Stimulated activated CD4-positive, alpha-beta T cell treated with anti-CD3 and anti-CD28 coated beads, Interleukin-12 subunit alpha, Interleukin-12 subunit beta, amount 100 ng/mL, for 24 hours (primary cell): ENCODE measurements at places on chromosomes 2 and 18.
A peak's percentile ranks its signal among the peaks of the same experiment; 100 is the strongest.

GRCh38 chr2:100126897-100127401 lies 15.4 kb downstream of the AFF3 start:
- DNase-seq, result no peak

DNA sequence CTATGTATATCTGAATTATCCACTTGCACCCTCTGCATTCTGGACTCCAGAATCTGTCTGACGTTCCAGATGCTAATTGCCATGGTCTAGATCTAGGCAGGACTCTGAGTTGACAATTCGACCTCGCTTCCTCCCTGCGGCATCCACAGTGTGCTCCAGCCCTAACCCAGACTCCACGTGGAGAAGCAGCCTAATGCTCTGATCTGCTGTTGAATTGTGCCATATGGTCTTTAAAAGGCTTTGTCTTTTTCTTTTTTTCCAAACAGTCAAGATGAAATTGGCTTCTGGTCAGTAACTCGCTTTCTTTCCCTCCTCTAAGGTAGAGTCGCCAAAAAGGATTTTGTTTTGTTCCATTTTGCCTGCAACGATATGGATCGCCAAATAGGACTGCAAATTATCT lies 752.6 kb upstream of the ID2 start:
- no peak for DNase-seq

DNA sequence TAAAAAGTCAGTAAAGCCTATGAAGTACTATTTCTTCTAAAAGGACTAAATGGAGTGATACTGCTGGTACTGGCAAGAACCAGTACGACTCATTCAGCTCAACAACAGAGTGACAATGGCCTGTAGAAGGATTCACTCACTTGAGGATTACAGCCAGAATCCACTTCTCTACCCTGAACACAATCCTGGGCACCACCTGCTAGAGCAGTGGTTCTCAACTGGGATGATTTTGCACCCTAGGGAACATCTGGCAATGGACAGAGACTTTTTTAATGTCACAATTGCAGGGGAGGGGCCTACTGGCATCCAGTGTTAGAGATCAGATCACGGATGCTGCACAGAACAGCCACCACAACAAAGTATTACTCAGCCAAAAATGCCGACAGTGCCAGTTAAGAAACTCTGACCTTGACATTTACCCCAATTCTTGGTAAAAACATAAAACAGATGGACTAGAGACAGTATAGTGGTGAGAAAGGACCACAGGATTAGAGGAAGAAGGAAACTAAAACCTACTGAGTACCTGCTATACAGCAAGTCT lies 5.0 kb downstream of the SPIRE1 start:
- DNase-seq, result no peak

GRCh38 chr2:225739328-225739727 lies 339.8 kb downstream of the NYAP2 start:
- no peak for DNase-seq

GRCh38 chr2:62459106-62459505 lies 46.9 kb downstream of the TMEM17 start:
- no peak for DNase-seq

DNA sequence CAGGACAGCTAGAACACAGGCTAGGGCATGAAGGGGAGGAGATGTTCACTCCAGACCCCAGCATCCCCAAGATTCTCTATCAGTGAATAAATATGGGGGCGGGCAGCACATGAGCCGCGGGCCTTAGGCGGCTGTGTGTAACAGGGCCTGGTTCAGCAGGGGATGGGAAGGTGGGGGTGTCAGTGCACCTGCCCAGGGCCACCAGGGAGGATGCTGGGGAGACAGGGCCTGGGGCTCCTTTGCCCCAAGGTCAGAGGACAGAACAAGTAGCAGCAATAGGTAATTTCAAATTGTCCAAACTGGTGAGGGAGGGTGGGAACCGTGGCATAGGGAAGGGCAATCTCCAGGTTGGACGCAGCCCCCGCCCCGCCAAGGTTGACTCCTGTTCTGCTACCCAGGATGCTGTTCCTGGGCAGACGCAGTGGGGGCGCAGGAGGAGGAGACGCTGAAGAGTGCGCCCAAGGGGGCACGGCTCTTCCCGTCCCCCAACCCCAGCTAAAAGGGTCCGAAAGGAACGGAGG lies 16.2 kb downstream of the CYP26B1 start:
- DNase-seq, result no peak

DNA sequence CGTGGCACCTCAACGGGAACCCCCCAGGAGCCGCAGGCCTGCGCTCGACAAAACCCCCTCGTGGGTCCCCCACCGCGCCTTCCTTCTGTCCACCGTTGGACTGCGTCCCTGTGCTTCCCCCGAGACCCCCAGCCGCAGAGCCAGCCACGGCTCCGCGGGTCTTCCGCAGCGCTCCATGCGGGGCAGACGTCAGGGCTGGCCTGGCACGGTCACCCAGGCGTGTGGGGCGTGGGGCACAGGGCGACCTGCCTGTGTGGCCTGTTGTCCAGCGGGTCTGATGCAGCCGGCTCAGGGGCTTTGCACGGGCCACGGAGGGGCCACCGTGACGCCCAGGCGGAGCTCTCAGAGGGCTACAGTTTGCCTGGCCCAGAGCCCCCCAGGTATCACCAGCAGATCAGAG lies 11.0 kb downstream of the NFATC1 start:
- DNase-seq, result no peak

DNA sequence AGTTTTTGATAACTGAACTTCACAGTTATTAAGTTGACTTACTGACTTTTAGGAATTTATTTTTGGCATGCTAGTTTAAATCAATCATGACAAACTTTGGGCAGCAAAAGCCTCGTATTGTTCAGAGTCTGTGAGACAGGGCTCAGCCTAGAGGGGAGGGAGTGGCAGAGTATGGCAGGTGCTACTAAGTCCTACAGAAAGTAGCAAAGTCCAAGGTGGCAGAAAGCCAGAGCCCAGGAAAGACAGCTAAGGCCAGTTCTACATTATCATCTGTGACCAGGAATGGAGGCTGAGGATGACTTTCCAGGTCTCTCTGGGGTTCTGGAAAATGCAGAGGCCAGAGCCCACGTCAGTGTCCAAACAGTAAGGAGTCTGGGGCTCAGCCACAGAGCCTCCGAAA lies 34.2 kb downstream of the CHST10 start:
- no peak for DNase-seq

DNA sequence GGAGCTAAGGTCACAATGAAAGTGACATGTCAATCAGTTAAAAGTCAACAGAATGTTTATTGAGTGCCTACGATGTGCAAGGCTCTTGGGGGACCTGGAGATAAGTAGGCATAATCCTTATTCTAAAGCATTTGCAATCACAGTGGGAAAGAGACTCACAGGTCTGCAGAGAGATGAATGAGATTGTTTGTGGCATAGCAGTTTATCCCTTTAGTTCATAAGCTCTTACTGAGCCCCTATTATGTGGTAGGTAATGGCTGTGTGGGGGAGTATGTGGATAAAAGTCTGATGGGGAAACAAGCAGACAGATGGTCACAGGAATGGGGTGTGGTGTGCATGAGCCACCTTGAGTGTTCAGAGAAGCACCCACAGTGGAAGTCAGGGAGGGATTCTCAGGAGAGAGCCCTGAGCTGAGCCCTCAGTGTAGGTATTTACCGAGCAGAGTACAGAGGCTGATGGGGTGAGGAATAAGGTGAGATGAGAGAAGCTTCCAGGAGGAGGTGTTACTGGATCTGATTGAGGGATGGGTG lies 48.1 kb downstream of the EMILIN2 start:
- DNase-seq, result no peak

DNA sequence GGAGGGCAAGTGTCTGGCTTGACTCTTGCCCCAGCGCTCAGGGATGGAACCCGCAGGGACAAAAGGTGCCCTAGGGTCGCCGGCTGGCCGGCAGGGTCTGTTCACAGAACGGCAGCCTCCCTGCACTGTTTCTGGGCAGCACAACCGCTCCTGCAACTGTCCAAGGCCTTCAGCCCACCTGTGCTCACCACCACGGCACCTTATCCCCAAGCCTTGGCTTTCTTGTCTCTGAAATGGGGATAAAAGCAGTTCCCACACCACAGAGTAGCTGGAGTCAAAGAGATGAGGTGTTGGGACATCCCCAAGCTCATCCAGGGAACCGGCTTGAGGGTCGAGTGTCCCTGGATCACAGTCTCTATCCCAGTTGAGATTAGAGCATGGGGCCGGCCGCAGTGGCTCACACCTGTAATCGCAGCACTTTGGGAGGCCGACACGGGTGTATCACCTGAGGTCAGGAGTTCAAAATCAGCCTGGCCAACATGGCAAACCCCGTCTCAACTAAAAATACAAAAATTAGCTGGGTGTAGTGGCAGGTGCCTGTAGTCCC lies 4.7 kb downstream of the SNORC start:
- DNase-seq, result no peak

GRCh38 chr2:47561906-47562305 lies 158.9 kb downstream of the MSH2 start:
- DNase-seq, result no peak

- DNase-seq, result no peak
Measured at GRCh38 chr2:46170611-46171350, 126.4 kb upstream of the EPAS1 start.

GRCh38 chr2:181374781-181375675 lies 82.2 kb upstream of the ITGA4 start:
- DNase-seq, result no peak

DNA sequence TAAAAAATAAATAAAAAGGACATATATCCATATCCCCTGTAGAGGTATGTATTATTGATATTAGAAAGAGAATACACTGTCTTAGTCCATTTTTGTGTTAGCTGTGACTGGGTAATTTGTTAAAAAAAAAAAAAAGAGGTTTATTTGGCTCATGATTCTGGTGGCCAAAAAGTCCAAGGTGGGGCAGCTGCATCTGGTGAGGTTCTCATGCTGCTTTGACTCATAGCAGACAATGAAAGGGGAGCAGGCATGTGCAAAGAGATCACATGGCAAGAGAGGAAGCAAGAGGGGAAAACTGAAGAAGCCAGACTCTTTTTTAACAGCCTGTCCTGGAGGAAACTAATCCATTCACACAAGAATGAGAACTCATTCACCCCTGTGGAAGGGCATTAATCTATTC lies 101.6 kb upstream of the MAP4K3 start:
- no peak for DNase-seq

- DNase-seq, result no peak
Measured at GRCh38 chr2:150467621-150467963, 19.9 kb downstream of the RND3 start.

- DNase-seq, result no peak
Measured at GRCh38 chr2:146228466-146229058, 1616.3 kb upstream of the ACVR2A start.

DNA sequence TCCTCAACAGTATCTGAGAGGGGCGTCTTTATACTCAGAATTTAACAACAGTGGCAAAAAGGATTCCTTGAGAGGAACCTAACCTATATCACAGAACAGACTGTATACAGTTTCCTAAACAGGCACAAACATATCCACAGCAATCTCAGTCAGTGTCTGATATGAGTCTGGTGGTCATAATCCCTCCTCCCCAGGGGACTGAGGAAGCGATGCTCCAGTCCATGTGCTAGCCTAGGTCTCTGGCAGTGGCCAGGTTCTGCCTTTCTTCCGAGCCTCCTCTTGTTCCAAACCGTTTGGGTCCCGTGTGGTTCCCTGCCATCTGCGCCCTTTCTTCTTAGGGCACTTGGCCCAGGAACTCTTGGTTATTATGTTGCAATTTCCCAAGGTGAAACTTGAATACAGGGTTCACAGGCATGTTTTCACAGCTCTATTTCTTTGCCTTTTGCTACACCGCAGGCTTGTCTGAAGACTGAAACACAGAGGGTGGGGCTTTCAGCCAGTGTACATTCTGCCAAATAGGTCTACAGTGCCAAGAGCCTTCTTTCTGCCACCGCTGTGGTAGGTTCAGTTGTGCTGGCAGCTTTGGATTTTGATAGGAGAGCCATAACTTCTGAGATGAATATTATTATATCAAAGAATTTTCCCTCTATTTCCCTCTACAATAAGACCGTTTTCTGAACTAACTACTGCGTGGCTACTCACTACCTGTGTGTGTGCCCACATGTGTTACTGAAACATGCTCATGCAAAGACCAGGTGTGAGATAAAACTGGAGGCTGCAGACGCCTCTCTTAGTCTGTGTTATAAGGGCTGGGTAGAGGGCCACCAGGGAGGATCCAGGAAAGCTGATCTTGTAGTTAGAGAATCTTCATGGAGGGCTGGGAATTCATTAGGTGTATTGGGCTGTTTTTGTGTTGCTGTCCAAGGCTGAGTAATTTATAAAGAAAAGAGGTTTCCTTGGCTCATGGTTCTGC lies 75.0 kb upstream of the HAAO start:
- no peak for DNase-seq

DNA sequence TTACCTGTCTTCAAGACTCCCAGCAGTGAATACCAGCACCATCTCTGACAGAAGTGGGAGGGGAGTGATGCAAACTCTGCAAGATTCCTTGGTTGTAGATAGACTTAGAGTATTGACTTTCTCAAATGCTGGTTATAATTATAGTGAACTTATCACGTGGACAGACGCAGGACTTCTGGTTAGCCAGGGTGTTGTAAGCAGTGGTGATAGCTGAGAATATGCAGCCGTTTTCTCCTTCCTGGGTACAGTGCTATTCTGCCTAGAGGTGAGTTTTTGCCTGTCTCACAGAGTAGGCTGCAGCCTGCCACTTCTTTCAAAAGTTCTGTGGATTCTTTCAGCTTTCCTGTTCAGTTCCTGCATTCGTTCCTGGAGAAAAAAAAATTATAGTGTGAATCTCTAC lies 733 bp upstream of the CXCR2 start:
- DNase-seq, result no peak

- DNase-seq, result peak; percentile 60
Measured at GRCh38 chr2:241354668-241355658, 1.1 kb upstream of the FARP2 start.

- no peak for DNase-seq
Measured at GRCh38 chr2:54741250-54741649, 17.8 kb downstream of the EML6 start.

DNA sequence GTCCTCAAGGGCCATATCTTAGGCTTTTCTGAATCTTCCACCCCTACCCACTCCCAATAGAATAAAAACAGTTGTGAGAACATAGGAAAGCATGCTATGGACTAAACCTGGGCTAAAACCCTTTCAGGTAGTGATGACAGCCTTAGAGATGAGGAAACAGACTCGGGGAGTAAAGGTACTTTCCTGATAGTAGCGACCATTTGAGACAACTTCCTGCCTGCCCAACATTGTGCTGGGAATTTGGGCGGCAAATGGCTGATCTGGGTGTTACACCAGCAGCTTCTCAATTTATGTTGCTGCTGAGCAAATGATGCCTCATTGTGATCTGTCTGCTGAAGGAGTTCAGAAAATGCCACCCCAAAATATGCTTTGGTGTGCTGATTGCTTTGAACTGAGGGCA lies 66.6 kb downstream of the TMEM17 start:
- DNase-seq, result no peak

- DNase-seq, result no peak
Measured at GRCh38 chr18:47283476-47283875, 32.0 kb upstream of the SKOR2 start.

GRCh38 chr2:163733956-163734355 lies 1.9 kb downstream of the FIGN start:
- no peak for DNase-seq

DNA sequence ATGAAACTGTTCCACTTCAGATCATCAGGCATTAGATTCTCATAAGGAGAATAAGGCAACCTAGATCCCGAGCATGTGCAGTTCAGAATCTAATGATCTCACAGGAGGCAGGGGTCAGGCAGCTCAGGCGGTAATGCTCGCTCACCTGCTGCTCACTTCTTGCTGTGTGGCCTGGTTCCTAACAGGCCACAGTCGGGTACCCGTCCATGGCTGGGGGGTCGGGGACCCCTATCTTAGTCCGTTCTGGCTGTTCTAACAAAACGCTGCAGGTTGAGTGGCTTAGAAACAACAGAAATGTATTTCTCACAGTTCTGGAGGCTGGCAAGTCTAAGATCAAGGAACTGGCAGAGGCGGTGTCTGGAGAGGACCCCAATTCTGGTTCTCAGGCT lies 79.2 kb downstream of the ASB1 start:
- DNase-seq, result no peak
